ENCODE measurements at places on chromosomes 16 and 17. TPM values are rescaled to one million over a fixed set of nuclear protein-coding genes. Genes with fewer than 3 reads are reported as not detected.

MYO15B gene
- 59.9 TPM for total RNA-seq

KRTAP2-3 gene
- not detected for total RNA-seq

KCNH6 gene
- total RNA-seq = not detected

NACA2 gene
- total RNA-seq = not detected

TSPAN10 gene
- total RNA-seq = 4.7 TPM

NPIPB6 gene
- 1.9 TPM for total RNA-seq

TEX14 gene
- total RNA-seq = 0.29 TPM

CTRL gene
- total RNA-seq = 1.6 TPM

ORAI3 gene
- total RNA-seq = 10.0 TPM

SLC22A31 gene
- total RNA-seq = 1.9 TPM

C16orf96 gene
- 0.03 TPM for total RNA-seq

KRTAP4-6 gene
- not detected for total RNA-seq

CD300LB gene
- total RNA-seq = 0.17 TPM

KRTAP4-4 gene
- not detected for total RNA-seq

TP53TG3D gene
- total RNA-seq = 1.1 TPM

IL21R gene
- total RNA-seq = 0.05 TPM

C16orf95 gene
- 6.2 TPM for total RNA-seq

E4F1 gene
- total RNA-seq = 26.0 TPM

DCAF7 gene
- total RNA-seq = 64.5 TPM

SNX20 gene
- not detected for total RNA-seq

NPIPB13 gene
- 2.1 TPM for total RNA-seq
